ENCODE measurements at places on chromosomes 5 and 9. TPM values are rescaled to one million over a fixed set of nuclear protein-coding genes. Genes with fewer than 3 reads are reported as not detected.

STXBP1 gene
- total RNA-seq, result 39.6 TPM

STING1 gene
- 3.3 TPM for total RNA-seq

DNA sequence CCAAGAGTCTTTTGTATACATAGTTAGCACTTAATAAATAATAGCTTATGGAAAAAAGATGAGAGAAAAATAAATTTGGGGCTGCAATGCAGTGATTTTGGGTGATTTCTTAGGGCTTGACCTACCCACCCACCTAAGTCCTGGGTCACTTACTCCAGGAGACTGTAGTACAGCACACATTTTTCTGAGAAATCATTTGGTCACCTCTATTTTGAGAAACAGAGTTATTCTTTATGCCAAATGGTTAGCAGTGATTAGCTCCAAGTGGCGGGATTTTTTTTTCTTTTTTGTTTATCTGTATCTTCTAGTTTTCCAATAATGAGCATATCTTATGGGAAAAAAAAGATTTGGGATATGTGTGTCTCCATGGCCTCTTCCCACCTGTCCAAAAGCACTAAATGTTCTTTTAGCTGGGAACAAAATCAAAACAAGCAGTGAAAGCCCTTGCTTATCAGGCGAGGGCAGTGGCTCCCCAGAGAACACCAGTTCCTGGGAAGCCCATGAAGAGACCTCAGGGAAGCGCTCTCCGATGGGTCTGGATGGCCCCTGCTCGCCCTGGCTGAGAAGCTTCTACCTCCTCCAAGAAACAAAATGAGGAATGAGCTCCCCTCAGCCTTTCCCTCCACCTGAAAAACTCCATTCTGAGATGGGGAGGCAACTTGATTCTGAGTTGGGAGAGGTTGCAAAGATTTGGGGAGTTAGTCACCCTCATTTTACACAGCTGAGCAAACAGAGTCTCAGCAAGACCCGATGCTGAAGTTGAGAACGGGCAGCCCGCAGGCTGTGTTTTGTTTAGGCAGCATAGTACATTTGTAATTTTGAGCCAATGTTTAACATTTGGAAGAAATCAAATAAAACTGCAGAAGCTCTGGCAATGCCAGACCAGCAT lies 69.9 kb downstream of the CYFIP2 start:
- DNase-seq, result no peak

GRCh38 chr5:149938791-149939358 lies 5.7 kb downstream of the PDE6A start:
- no peaks in the 10 kb centered on the region for H3K27me3 ChIP-seq
- H3K4me1 ChIP-seq, result peaks cover 37% of the 10 kb centered on the region
- H3K4me3 ChIP-seq, result no peak overlapping the region

Measured in astrocyte (in vitro differentiated cells and primary cell).